ENCODE measurements at places on chromosomes 6 and 20. TPM values are rescaled to one million over a fixed set of nuclear protein-coding genes. Genes with fewer than 3 reads are reported as not detected.

Gene MYLK4
- 1.1 TPM for total RNA-seq

DNA sequence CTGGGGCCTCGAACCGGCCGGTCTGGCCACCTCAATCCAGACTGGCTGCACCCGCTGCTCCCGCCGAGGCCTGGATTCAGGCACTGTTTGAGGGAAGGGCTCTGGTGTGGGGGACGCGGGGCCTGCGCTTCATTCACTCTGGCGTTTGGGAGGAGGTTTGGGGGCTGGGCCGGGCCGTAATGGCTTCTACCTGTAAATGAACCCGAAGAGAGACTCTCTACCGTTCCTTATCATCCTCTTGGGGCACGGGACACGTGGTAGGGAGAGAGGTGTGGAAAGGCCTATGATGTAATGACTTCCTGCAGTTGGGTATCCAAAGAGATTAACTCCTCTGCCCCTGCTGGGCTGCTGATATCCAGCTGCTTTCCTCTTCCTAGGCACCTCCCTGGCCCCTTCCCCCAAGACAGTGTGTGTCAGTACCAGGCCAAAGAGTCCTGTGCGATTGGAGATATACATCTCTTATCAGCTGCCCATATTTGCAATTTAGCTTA is 1.8 kb downstream of the FOXO3 start:
- DNase-seq: no peak

Gene CAGE1
- total RNA-seq: not detected

Gene MAP7
- total RNA-seq: 30.7 TPM

Gene MYBL2
- 16.3 TPM for total RNA-seq

Data from esophagus squamous epithelium (tissue), 5 donors.